ENCODE measurements at places on chromosomes 3 and 15.

DNA sequence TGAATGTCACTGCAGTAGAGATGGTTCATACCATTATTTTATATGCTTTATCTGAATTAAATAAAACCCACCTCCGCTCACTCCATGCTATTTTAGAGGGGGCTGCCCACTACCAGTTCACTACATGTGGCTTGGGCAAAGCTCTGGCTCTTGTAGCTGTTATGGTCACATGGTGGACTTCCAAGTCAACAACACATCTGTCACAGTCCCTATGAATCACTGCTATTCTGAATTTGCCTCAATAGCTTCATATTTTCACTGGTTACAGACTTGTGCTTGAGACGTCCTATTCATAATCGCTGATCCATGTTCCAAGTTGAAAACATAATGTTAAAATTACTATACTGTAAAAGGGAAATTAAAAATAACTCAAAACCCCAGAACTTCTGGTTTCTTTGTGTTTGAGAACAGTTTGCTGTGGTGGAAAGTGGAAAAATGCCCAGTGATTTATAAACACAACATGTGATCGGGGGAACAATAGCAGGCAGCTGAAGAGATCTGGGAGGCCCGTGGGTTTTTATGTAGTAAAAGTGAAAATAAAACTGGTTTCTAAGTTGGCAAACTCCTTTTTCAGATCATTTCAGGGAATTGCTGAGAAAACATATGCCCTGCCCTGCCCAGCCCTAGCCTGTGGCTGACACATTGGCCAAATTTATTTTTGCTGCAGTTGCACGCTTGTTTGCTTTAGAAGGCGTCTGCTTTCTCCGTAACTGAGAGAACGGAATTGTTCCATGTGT is 128.8 kb upstream of the PRR23C start:
- DNase-seq = no peak

DNA sequence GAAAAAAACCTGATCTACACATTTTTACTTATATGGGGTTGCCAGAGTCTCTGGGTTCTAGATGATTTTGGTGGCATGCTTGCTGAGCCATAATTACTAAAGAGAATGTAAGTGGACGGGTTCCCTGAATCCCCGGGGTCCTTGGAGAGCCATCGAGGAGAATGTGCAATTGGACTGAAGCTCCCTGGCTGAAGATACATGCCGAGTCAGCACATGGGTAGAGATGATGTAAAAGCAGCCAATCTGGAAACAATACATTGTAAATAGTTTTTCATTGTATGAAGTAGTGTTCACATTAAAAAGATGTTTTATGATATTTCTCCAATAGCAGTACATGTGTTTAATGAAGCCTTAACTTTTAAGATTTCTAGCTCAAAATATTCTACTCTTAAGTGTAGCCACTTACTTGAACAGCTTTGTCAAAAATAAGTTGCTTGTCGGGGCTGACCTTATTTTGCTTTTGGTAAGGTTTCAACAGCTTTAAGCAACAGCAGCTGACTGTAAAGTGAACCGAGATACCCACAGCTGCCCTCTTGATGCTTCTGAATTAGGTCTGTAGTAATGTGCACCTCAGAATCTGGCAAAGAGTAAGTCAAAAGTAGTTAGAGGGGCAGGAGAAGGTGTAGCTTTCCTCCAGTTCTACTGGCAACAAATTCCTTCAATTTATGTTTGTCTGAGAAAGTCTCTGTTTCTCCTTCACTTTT is 205.7 kb downstream of the PLCL2 start:
- no peak for DNase-seq

DNA sequence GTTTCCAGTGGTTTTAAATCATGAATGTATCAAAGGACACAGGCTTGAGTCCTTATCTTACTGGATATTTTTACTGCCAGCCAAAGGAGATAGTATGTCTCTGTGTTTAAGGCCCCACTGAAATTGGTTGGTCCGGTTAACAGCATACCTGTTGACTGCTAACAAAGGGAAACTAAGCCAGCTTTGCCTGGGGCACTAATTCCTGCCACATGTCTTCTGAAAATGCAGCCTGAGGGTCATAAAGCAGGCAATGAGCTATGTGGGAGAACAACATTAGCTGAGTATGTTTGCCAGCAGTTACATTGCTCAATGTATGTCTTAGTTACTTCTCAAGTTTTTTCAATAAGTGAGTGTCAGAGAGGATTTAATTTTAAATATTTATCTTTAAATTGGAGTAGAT is 12.4 kb downstream of the PLS1 start:
- no peak for DNase-seq

DNA sequence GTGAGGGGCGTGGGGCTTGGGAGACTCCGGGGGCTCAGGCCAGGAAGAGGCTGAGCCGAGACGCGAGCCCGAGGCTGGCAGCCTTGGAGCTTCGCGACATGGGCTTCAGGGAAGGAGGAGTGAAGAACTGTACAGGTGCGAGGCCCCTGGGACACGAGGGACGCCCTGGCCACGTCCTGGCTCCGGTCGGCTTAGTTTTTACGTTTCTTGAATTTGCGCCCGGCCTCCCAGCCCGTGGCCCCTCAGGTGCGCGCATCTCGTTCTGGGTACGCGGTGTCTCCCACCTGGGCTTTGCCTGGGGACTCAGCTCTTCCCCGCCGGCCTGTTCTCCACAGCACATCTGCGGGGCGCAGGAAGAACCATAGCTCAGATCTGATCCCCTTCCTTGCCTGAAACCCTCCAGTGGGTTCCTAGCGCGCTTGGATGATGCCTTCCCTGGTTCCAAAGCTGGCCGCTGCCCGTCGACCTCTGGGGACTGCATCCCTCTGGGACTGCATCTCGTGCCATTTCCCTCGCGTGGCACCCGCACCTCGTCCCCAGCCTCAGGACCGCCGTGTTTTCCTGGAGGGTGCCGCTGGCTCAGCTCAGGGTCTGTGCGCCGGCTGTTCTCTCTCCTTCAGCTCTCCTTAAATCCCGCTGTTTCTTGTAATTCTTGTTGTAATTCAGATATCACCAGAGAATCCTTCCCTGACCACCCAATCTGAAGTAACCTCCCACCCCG is 614 bp downstream of the CHCHD6 start:
- no peak for DNase-seq

GRCh38 chr3:38108649-38109579 is 28.0 kb downstream of the ACAA1 start:
- DNase-seq = no peak

- no peak for DNase-seq
Observed at GRCh38 chr15:48577469-48577868, 68.0 kb downstream of the FBN1 start.

- no peak for DNase-seq
Observed at GRCh38 chr3:106115557-106115956, 246.7 kb upstream of the CBLB start.

- DNase-seq = no peak
Observed at GRCh38 chr15:62390791-62391640, 225.9 kb upstream of the C2CD4B start.

GRCh38 chr3:75140904-75141615 is 523.1 kb upstream of the FRG2C start:
- DNase-seq = no peak

DNA sequence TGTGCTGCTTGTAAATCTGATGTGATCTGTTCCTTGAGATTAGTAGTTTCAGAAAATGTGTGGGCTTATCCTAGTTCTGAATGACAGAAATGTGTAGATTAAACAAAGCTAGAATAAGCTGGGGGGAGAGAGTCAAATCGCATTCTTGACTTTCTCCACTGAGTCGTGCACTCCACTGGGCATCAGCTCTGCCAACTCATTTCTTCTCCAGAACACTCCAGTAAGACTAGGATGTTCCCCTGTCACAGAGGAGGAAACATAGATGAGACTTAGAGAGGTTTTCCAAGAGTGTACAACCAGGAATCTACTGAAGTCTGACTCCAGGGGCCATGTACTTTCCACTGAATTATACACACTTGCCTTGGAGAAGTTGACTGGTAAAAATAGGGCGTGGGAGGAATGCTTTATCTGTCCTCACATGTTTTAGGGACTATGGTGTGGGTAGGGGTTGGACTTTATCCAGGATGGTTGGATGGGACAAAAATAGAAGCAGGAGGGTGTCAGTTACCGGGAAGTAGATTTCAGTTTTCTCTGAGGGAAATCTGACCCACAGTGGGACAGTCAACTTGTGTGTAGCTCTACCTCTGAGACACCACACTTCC is 298.2 kb downstream of the UBE2E2 start:
- no peak for DNase-seq

GRCh38 chr3:15206662-15207576 is 873 bp downstream of the CAPN7 start:
- no peak for DNase-seq

DNA sequence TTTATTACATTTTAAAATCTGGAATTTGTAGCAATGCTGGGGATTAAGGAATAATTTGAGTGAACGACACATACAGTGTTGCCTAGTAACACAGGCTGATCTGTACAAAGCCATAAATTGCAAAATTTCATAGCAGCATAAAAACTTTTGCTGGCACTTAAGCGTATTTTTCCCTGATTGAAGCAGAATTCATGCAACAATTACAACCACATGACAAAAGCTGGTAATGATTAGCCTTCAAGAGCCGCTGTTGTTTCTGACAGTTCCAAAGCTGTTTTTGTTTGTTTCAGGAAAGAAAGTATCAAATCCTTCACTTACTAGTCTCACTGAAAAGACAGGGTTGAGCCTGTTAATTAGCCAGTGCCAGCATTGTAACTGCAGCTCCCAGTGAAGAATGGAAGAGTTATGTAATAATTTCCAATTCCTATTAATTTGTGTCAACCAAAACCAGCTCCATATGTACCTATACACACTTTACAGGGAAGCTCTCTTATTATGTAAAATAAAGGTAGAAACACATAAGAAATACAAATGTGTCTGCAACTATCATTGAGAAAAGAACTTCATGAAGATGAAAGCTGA is 60.7 kb downstream of the AGTR1 start:
- no peak for DNase-seq

- no peak for DNase-seq
Observed at GRCh38 chr3:178203650-178204049, 332.6 kb upstream of the KCNMB2 start.

DNA sequence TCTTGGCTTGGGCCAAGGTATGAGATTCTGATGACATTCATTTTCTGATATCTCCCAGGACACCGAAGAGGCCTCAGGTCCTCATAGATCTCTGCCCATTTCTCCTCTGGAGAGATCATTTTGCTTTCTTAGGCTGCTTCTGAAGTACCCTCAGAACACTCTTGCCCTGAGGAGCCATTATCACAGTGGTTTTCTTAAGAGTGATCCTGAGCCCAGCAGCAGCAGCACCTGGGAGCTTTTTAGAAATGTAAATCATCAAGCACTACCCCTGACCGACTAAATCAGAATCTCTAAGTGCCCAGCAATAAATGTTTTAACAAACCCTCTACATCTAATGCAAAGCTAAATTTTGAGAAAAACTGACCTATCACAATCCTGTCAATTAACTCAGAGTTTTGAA is 40.6 kb upstream of the SLC9A9 start:
- DNase-seq = no peak

DNA sequence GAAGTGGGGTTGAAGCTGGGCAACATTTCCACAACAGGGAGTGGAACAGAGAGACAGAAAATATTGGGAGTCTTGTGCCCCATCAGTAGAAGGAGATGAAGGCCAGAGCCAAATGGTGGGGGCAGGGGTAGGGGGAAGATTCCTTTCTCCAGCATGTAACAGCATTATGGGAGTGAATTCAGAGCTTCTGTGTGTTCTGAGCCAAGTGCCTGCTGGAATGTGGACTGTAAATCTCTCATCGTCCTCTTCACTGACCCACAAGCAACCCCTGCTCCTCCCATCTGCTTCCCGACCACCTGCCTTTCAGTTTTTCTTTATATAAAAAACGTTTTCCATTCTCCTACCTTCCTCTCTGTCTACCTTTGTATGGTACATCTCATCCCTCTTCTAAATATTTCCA is 344.2 kb upstream of the TPRG1 start:
- no peak for DNase-seq

DNA sequence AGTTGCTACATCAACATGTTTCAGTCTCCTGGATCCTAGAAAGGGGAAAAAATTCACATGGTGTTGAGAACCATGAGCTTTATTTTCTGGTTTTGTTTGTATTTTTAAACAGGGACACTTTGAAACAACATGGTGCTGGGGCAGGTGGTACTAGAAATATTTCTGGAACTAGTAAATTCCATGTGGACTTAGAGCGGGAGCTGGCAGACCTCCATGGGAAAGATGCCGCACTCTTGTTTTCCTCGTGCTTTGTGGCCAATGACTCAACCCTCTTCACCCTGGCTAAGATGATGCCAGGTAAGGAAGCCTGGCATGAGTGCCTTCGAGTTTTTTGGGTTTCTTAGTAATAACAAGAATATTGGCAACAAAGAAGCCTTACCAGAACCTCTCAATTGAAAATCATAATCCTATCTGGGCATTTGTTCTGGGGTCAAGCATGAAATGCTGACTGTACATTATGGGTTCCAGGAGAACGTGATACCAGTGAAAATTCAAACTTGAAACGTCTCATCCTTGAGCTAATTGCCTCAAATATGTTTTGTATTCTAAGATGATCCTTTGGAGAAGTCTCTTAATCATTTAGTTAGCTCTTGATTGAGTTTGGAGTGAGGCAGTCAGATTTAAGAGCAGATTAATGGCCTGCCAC is 7.9 kb downstream of the ALAS1 start:
- DNase-seq = no peak

DNA sequence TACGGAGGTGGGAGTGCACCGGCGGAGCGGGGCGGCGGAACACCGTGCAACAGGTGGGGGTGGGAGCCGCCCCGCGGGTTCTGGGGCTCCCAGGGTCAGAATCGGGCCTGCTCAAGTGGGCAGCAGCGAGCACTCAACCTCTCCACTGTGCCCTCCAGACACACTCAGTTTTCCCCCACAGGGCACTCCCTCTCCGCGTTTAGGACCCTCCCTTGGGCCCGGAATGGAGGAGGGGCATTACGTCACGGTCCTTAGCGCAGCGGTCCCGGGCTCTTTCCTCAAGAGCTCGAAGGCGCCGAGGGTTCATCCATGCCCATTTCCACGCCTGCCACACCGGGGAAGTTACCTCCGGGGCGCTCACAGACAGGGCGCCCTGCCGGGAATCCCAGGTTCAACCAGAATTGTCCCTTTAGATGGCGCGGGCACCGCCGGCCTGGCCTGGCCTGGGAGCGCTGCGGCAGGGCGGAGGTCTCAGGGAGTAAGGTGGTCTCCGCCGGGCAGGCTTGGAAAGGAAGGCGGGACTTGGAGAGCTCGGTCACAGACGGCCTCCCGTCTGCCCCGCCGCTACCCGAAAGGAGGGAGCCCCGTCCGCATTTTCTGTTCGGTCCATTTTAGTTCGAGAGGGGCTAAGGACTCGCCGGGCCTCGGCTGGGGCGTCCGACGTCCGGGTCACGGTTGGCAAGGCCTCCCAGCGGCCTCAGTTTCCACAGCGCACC is 5.1 kb downstream of the RNU6-1 start:
- no peak for DNase-seq

Measured in activated CD4-positive, CD25-positive, alpha-beta regulatory T cell (primary cell).